Heart left ventricle (tissue), 16 donors: ENCODE measurements at places on chromosomes 12 and 14. TPM values are rescaled to one million over a fixed set of nuclear protein-coding genes. Genes with fewer than 3 reads are reported as not detected.

The C1QL4 gene
- not detected for total RNA-seq

The GMPR2 gene
- total RNA-seq, result 36.5 TPM

The KRT74 gene
- total RNA-seq, result not detected

The FBXO21 gene
- 62.8 TPM for total RNA-seq

The KCNH5 gene
- total RNA-seq, result not detected

The CAPZA3 gene
- not detected for total RNA-seq

The LTB4R gene
- total RNA-seq, result 8.8 TPM

The MYO1A gene
- 0.45 TPM for total RNA-seq

The DNAJC22 gene
- 0.54 TPM for total RNA-seq

The OR4E2 gene
- not detected for total RNA-seq

The TMEM132D gene
- not detected for total RNA-seq

The RASSF9 gene
- 5.8 TPM for total RNA-seq

The POTEG gene
- not detected for total RNA-seq

The SERPINA10 gene
- not detected for total RNA-seq

The MUCL1 gene
- not detected for total RNA-seq

The PTCSC3 gene
- total RNA-seq, result not detected

The RNASE1 gene
- total RNA-seq, result 170 TPM

The RILPL1 gene
- total RNA-seq, result 119 TPM

The ASPG gene
- 14.7 TPM for total RNA-seq

The CELA1 gene
- not detected for total RNA-seq

The COX8C gene
- total RNA-seq, result 2.0 TPM

The KLHL33 gene
- 0.07 TPM for total RNA-seq

The PRPH gene
- not detected for total RNA-seq

The KCNMB4 gene
- total RNA-seq, result 2.6 TPM

The UBE3B gene
- total RNA-seq, result 48.8 TPM

The EFS gene
- 3.4 TPM for total RNA-seq

The ASCL1 gene
- not detected for total RNA-seq

The FBXL14 gene
- 8.7 TPM for total RNA-seq

The YBX3 gene
- total RNA-seq, result 892 TPM

The CD69 gene
- not detected for total RNA-seq

The HOXC4 gene
- total RNA-seq, result not detected

The JKAMP gene
- total RNA-seq, result 24.7 TPM

The TMEM121 gene
- 2.0 TPM for total RNA-seq

The TMCC3 gene
- total RNA-seq, result 2.6 TPM

The FMNL3 gene
- 13.0 TPM for total RNA-seq

The GDF3 gene
- not detected for total RNA-seq

The PROX2 gene
- not detected for total RNA-seq

The RGS6 gene
- 9.5 TPM for total RNA-seq

The PTGER2 gene
- 4.1 TPM for total RNA-seq

The PDE3A gene
- 238 TPM for total RNA-seq

The MYG1 gene
- 33.0 TPM for total RNA-seq
